Nephron progenitor cell (in vitro differentiated cells): ENCODE measurements at places on chromosomes 6 and 20.

DNA sequence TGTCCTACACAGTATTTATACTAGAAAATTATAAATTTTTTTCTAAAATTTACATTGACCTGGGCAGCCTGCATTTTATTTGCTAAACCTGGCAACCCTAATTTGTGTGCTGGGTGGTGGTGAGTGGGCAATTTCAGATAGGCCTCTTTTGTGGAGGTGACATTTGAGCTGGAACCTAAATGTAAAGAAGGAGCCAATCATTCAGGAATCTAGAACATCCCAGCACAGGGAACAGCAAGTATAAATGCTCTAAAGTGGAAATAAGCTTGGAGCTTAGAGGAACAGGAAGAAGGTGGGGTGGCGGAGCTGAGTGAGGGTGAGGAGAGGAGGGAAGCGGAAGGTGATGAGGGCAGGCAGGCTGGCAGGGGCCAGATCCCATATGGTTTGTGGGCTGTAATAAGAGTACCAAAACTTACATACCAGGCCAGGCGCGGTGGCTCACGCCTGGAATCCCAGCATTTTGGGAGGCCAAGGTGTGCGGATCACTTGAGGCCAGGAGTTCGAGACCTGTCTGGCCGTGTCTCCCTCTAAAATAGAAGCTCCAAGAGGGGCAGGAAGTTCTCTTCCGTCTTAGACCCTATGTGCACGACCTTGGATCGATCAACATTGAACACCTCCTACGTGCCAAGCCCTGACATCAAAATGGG is 549 bp upstream of the CSE1L start:
- H3K4me1 ChIP-seq: peaks cover 31% of the 10 kb centered on the region
- H3K4me3 ChIP-seq: peak overlapping the region; percentile 98
- peak overlapping the region; percentile 99 for H3K27ac ChIP-seq

DNA sequence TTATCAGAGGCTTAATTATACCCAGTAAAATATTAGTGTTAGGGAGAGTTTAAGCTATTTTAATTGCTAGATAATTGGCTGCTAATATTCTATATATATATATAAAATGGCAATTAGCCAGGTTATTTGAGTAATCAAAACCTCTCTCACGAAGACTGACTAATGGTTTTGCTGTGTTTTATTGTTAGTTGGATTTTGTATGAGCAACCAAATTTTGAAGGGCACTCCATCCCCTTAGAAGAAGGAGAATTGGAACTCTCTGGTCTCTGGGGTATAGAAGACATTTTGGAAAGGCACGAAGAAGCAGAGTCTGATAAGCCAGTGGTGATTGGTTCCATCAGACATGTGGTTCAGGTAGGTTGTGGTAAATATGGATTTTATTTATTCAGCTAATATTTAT is 102.2 kb downstream of the RTN4IP1 start:
- no peaks in the 10 kb centered on the region for H3K4me1 ChIP-seq
- no peak overlapping the region for H3K27ac ChIP-seq
- no peaks in the 10 kb centered on the region for H3K36me3 ChIP-seq
- peaks cover 7% of the 10 kb centered on the region for H3K27me3 ChIP-seq
- no peak overlapping the region for H3K4me3 ChIP-seq

GRCh38 chr6:34938268-34938667 is 49.2 kb downstream of the ANKS1A start:
- peaks cover 21% of the 10 kb centered on the region for H3K36me3 ChIP-seq
- no peak overlapping the region for H3K27ac ChIP-seq
- no peak for DNase-seq
- no peaks in the 10 kb centered on the region for H3K4me1 ChIP-seq

GRCh38 chr6:145469021-145469420 is 266.3 kb downstream of the EPM2A start:
- no peak overlapping the region for H3K4me3 ChIP-seq
- H3K27me3 ChIP-seq: no peaks in the 10 kb centered on the region
- no peaks in the 10 kb centered on the region for H3K4me1 ChIP-seq
- DNase-seq: no peak
- no peak overlapping the region for H3K27ac ChIP-seq

DNA sequence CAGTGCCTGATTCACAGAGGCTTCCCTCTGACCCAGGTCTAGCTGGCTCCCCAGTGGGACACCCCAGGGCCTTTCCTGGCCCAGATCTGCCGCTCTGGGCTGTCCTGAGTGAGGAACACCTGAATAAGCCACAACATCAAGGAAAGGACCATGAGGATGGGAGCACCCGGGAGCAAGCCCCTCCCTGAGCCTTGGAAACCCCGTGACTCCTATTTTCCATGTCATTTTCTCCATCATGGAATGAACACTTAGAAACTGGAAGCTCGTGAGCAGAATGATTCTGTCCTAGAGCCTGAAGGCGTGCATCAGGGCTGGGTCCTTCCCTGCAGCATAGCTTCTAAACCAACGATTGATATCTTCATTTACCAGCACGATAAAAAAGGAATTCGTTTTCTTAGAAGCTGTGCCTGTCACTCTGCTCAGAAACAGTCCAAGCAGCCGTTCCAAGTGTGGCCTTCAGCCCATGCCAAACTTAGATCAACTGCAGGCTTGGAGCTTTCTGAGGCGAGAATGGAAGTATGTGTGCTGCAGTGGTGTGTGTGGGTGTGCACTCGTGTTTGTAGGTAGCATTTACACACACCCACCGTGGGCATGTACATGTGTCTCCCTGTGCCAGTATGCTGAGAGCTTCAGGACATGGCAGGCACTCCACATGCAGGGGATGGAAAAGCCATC is 83.2 kb upstream of the FOXC1 start:
- H3K4me3 ChIP-seq: no peak overlapping the region
- H3K27ac ChIP-seq: no peak overlapping the region
- no peaks in the 10 kb centered on the region for H3K36me3 ChIP-seq
- H3K4me1 ChIP-seq: peaks cover 38% of the 10 kb centered on the region
- peaks cover 42% of the 10 kb centered on the region for H3K27me3 ChIP-seq

DNA sequence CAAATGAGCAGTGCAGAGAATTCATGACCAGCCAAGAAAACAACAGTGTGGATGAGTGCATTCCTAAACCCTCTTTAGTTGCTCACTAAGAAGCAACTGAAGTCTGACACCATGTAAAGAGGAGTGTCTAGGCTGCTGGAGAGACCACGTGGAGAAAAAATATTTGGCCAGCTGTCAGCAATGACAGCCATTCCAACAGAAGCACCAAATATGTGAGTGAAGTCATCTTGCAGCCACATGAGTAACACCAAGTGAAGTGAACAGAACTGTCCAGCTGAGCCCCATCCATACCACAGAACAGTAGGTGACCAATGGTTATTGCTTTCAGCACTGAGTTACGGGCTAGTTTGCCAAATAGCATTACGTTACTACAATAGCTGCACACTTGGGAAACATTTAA is 89.4 kb downstream of the TBXT start:
- no peak overlapping the region for H3K27ac ChIP-seq
- DNase-seq: no peak
- no peak overlapping the region for H3K4me3 ChIP-seq
- H3K36me3 ChIP-seq: no peaks in the 10 kb centered on the region
- peaks cover 4% of the 10 kb centered on the region for H3K27me3 ChIP-seq
- peaks cover 43% of the 10 kb centered on the region for H3K4me1 ChIP-seq

- H3K4me3 ChIP-seq: peak within 1 kb of the TSS; percentile 99
- H3K4me1 ChIP-seq: peaks cover 56% of the 10 kb centered on the region
- H3K27ac ChIP-seq: peak within 1 kb of the TSS; percentile 100
- H3K27me3 ChIP-seq: no peaks in the 10 kb centered on the region
- peaks cover 59% of the 10 kb centered on the region for H3K36me3 ChIP-seq
These were observed at the start of gene MRPL18 for GRCh38 chr6:159790149-159790955. Gene MRPL18, plus strand, starts transcription at chr6:159790467. Its CDS starts 121 bp downstream, at chr6:159790588.

DNA sequence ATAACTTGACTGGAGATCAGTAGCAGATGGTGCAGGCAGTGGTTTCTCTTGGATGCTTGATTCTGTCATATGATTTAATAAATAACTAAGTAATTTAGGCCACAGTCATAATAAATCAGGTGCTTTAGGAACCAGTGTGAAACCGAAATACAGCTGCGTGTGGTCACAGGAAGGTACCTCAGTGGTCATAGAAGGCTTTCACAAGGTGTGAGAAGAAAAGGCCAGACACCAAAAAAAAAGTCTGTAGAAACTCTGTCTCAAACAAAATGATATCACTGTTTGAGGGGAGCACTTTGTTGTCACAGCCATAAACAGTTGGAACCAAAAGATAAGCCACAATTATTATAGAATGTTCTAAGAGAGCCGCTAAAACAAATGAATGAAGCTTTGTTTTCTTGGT is 56.5 kb downstream of the ARMC2 start:
- no peak overlapping the region for H3K4me3 ChIP-seq
- no peak overlapping the region for H3K27ac ChIP-seq
- H3K36me3 ChIP-seq: no peaks in the 10 kb centered on the region
- no peak for DNase-seq
- no peaks in the 10 kb centered on the region for H3K4me1 ChIP-seq

DNA sequence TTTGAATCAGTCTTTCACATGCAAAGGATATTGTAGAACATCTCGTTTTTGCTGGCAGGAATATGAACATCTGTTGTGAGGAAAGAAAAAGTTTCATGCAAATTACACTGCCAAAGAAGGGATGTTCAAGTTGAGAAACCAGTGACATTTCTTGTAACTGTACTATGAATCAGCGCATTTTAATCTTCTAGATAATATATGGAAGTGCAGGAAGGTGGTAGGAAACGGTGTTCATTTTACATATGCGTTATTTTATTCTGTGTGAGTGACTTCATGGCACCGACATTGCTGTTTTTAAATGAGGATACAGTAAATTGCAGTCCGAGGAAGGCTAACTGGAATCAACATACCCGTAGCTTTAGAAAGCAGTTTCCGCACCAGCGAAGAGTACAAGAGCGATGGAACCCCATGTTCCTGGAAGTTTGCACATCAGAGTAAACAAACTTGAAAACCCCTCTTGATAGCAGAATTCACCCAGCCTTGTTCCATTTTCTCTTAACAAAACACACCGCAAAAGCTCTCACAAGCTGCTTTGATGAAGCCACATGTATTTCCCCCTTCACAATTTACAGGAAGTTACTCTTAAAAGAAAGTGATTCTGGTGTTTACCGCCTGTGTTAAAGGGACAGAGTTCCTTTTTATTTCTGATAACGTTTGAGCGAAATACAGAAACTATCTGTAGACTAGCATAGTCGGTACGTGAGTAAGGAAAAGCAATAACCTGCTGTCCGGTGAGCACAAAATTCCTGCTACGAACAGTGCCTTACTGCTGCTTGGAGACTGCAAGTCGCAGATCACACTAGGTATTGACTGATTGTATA is 11.5 kb downstream of the PRDM1 start:
- no peak for DNase-seq
- peaks cover 67% of the 10 kb centered on the region for H3K4me1 ChIP-seq
- peak overlapping the region; percentile 57 for H3K27ac ChIP-seq
- peaks cover 23% of the 10 kb centered on the region for H3K27me3 ChIP-seq

DNA sequence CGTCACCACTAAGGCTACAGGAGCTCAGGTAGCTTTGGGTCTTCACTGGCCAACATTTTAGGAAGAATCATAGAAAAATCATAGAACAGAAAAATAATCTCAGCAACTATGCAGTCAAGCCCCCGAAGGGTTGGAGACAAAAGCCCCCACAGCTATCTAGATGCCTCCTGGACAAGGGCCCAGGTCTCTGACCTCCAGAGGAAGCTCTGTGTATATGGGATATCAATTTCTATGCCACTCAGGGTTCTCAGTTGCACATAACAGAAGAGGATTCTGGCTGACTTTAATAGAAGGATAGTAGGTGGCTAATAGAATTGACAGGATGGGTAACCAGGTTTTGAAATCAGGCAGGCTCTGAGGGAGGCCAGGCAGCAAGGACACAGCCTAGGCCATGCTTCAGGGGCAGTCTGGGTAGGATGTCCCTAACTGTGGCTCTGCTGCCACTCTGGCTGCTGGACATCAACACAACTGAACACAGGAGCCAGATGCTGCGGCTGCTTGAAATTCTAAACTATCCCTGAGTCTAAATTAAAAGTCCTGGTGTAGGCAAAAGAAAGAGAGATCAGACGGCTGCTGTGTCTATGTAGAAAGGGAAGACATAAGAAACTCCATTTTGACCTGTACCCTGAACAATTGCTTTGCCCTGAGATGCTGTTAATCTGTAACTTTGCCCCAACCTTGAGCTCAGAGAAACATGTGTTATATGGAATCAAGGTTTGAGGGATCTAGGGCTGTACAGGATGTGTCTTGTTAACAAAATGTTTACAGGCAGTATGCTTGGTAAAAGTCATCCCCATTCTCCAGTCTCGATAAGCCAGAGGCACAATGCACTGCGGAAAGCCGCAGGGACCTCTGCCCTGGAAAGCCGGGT is 65.6 kb downstream of the TRMT6 start:
- H3K4me1 ChIP-seq: peaks cover 6% of the 10 kb centered on the region
- H3K27ac ChIP-seq: no peak overlapping the region
- no peak overlapping the region for H3K4me3 ChIP-seq
- H3K36me3 ChIP-seq: no peaks in the 10 kb centered on the region
- DNase-seq: no peak

DNA sequence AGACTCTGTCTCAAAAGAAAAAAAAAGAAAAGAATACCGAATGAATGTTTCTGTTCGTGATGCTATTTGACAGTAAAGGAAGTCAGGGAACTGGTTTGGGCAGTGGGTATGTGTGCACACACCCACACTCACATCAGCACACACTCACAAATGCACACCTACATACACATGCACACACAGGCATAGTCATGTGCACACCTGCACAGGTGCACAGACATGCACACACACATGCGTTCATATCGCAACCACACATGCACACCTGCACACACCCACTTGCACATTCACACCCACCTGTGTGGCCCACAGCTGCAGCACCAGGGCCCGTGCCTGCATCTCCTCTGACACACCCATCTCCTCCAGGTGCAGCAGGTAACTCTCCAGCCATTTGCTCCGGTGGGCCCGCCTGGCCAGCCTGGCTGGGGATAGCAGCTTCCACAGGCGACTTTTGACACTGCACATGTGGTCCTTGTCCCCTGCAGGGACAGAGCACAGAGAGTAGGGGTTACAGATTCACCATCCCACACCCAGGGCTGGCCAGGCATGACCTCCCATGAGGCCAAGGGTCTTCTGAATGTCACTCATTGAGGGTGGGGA is 41.4 kb upstream of the KCNB1 start:
- DNase-seq: no peak
- H3K4me1 ChIP-seq: peaks cover 9% of the 10 kb centered on the region
- H3K36me3 ChIP-seq: peaks cover 54% of the 10 kb centered on the region
- H3K4me3 ChIP-seq: no peak overlapping the region
- peaks cover 13% of the 10 kb centered on the region for H3K27me3 ChIP-seq

GRCh38 chr6:48032151-48032550 is 78.8 kb downstream of the PTCHD4 start:
- no peak for DNase-seq
- H3K36me3 ChIP-seq: no peaks in the 10 kb centered on the region
- H3K4me1 ChIP-seq: no peaks in the 10 kb centered on the region
- no peak overlapping the region for H3K4me3 ChIP-seq

DNA sequence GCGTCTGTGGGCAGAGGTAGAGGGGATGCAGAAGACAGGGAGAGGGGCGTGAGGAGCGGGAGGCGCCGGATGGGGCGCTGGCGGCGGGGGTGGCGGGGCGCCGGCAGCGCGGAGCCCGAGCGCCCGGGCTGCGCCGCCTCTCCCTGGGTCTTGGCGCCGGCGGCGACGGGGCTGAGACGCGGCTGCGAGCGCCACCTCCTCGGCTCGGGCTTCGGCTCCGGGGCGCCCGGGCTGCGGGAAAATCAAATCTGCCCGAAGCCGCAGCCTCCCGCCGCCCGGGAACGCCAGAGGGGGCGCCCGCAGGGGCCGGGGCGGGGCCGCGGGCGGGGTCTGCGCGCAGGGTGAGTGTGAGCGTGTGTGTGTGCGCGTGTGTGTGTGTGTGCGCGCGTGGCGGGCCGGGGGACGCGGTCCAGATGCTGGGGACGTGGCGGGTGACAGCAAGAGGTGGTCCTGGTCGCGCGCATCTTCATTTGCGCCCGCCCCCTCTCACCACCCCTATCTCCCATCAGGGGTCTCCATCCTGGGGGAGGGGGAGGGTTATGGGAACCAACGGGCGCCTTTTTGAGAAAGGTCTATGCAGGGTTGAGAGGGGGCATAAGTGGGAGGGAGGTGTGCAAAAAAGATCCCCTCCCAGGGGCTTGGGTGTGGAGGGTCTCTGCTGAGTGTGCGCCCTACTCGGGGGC is 646 bp upstream of the CPNE5 start:
- peak overlapping the region; percentile 79 for H3K4me3 ChIP-seq
- H3K27me3 ChIP-seq: peaks cover 87% of the 10 kb centered on the region
- H3K36me3 ChIP-seq: no peaks in the 10 kb centered on the region
